Esophagus mucosa (tissue), 1 donor: ENCODE measurements at places on chromosomes 7 and 10. TPM values are rescaled to one million over a fixed set of nuclear protein-coding genes. Genes with fewer than 3 reads are reported as not detected.

DNA sequence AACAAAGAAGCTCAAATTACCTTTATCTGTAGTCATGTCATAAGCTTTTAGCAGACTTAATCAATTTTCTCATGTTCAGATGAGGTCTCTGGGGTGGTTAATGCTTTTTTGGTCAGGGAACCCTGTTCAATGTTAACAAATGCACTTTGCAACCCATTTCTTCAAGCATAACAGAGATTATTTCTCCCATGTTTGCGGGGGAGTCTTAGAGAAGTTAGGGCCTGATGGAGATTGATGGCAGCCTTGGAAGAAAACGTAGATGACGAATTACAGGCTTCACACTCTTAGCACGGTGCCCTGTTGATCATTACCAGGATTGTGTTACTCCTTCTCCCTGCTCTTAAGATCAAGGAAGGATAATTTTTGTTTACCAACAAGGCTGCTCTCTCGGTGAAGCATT lies 76.4 kb downstream of the AGMO start:
- ATAC-seq = no peak

The EBLN1 gene
- not detected for total RNA-seq

The NRG3 gene
- total RNA-seq = not detected

- ATAC-seq = peak; percentile 45
Measured at GRCh38 chr10:30784897-30785605, 155.5 kb upstream of the LYZL2 start.

DNA sequence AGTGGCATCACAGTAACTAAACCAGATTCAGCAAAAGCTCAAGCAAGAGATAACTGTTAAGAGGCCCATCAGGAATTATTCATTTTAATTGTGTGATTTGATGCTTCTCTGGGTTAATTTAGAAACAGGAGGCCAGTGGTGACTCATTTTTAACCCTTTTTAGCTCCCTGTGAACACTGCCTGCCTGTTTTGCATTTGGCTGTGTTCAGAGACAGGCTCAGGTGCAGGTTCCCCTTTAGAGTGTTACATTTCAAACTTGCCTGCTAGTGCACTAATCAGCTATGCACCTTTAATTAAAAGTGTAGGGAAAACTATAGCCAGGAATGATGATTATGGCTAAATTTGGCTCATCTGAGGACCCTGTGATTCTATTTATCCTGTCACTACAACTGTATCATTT lies 6.5 kb downstream of the STAMBPL1 start:
- no peak for ATAC-seq

DNA sequence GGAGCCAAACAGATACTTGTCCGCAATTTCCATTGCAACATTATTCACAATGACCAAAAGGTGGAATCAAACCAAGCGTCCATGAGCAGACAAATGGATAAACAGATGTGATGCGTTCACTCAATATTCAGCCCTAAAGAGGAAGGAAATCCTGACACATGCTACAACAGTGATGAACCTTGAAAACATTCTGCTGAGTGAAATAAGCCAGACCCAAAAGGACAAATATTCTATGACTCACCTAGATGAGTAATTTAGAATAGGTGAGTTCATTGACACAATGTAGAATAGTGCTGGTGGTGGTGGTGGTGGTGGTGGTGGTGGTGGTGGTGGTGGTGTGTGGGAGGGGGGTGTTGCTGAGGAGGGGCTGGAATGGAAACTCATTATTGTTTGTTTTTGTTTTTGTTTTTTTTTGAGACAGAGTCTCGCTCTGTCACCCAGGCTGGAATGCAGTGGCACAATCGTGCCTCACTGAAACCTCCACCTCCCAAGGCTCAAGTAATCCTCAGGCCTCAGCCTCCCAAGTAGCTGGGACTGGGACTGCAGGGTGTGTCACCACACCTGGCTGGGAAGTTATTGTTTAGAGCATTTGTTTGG lies 28.6 kb downstream of the SMKR1 start:
- ATAC-seq = peak; percentile 94

DNA sequence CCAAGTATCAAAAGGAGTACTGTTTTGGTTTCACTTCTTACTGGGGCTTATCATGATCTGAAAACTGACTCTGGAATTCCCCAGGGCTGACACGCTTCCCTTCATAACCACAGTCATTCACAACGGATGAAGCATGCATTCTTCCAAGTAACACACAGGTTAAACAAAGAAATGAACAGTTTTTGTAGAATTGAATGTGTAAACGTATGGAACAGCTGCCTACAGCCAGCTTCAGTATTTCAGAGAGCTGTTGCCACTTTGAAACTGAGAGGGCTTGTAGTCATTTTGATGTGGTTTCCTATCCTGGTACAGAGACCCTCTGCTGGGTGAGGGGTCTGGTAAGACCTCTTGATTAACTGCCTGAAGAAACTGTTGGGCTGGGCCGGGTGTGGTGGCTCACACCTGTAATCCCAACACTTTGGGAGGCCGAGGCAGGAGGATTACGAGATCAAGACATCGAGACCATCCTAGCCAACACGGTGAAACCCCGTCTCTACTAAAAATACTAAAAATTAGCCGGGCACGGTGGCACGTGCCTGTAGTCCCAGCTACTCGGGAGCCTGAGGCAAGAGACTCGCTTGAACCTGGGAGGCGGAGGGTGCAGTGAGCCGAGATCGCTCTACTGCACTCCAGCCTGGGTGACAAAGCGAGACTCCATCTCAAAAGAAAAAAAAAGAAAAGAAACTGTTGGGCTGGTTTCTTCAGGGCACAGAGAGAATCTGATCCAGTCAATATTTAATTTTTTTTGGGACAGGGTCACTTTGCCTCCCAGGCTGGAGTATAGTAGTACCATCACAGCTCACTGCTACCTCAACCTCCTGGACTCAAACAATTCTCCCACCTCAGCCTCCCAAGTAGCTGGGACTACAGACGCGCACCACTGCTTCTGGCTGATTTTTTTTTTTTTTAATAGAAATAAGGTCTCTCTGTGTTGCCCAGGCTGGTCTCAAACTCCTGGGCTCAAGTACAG lies 4.7 kb downstream of the NFE2L3 start:
- no peak for ATAC-seq

- ATAC-seq = no peak
Measured at GRCh38 chr7:116777651-116778281, 84.6 kb upstream of the CAPZA2 start.

DNA sequence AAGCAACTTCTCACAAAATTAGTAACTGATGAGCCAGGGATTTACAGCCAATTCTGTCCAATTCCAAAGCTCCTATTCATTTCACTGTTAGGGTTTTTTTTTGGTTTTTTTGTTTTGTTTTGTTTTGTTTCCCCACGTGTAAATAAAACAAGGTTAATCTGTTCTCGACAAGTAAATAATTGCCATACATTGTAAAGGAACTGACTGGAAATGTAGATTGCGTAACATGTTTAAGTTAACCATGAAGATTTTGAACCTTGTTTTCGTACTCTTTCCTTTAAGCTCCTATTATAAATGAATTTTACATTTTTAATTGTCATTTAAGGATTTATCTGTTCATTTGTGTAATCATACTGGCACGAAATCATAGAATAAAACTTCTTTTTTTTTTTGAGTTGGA lies 42.0 kb upstream of the FOXP2 start:
- ATAC-seq = no peak

GRCh38 chr10:62814756-62815380 lies 1.3 kb downstream of the EGR2 start:
- no peak for ATAC-seq

The TES gene
- 52.9 TPM for total RNA-seq

- no peak for ATAC-seq
Measured at GRCh38 chr7:45401155-45401554, 173.0 kb upstream of the ADCY1 start.

The NXPH1 gene
- not detected for total RNA-seq

DNA sequence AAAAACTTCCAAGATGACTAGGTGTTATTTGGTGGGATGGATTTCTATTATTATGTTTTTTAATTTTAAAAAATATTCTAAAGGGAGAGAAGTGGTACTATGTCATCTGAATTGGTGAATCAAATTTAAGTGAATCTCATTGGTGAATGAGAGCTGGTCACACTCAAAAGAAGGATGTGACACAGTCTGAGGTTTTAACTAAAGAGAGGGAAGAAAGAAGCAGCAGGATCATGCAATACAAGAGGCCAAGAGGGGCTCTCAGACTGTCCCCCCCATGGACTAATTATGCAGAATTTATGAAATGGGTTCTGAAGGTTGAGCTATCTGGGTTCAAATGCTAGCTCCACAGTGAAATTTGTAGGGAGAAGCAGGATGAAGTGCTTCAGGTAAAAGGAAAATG lies 16.2 kb downstream of the MACC1 start:
- ATAC-seq = no peak

The TAC1 gene
- not detected for total RNA-seq
